ENCODE measurements at places on chromosomes 6 and 20.

DNA sequence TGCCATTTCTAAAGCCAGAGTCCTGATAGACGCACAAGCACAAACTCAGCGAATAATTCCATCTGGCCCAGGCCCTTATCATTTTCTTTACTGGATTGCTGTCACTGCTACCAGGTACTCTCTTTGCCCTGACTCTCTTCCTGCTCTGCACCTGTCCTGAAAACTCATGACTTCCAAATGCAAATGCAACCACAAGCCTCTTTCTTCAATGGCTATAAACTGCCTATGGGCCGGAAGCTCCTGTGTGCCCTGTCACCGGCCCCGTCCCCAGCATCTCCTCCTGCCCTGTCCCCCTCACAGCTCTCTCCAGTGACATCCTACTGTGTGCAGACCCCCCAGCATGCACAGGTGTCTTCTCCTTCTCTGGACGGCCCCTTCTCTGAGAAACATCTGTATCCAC lies 302.6 kb downstream of the GMDS start:
- no peak for DNase-seq

DNA sequence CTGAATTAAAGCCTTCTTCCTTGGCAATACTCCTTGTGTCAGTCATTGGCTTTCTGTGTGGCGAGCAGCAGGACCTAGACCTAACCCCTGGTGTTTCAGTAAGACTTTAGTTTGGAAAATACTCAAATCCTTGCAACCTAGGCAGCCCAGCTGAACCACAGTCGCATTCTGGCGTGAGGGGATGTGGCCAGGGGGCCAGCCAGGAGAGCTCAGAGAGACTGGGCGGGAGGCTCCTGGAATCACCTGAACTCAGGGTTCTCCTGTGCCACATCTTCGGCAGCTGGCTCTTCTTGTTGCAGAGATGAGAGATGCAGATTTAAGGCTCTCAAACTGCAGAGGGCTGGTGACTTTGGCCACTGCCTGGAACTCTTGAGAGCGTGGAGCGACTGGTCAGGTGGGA lies 102.7 kb downstream of the SYNDIG1 start:
- no peak for DNase-seq

DNA sequence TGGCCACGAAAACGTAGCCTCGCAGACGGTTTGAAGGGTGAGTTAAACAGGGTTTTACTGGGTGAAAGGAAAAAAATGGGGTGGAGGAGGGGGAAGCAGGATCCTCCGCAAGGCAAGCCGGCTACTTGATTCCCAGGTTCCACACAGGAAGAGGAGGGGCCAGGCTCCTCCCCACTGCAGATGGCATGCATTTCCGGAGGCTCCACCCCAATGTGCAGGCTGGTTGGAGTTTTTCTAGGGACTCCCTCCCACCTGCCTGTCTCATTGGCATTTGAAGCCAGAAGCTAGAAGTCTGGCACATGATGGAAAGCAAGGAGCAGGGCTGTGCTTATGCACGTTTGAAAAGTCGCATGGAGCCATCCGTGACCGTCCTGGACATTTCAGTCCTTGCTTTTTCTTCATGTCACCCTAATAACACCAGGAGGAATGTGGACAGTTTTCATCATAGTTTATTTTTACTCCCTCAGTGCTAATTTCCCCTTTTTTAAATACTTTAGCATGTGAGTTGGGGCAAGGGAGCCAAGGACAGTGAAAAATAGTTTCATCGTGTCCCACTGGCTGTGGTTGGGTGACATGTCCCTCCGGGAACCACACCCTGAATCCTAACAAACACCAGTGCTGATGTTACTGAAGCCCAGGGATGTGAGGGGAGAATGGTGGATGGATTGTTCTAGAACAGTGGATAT lies 100.1 kb upstream of the INSM1 start:
- no peak for DNase-seq

GRCh38 chr20:2314759-2315439 lies 19.1 kb downstream of the TGM3 start:
- no peak for DNase-seq

DNA sequence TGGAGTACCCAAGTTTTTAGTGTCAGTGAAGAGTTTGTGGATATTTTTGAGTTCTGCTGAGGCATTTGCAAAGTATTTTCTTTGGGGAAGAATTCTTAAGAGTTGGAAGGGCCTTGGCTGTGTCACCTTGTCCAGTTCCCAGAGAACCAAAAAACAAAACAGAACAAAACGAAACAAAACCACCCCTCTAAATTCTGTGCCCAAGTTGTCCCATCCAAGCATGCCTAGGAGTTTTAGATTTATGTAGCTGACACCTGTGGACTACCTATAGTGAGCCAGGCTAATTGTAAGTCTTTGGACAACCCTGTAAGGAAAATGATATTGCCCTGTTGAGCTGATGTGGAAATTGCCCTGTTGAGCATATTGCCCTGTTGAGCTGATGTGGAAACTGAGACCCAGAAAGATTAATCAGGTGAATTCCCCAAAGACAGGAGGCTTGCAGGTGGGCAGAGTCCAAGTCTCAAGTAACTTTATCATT lies 1.0 kb upstream of the ECI2 start:
- DNase-seq = no peak

GRCh38 chr6:154732538-154733182 lies 556 bp upstream of the SCAF8 start:
- no peak for DNase-seq

DNA sequence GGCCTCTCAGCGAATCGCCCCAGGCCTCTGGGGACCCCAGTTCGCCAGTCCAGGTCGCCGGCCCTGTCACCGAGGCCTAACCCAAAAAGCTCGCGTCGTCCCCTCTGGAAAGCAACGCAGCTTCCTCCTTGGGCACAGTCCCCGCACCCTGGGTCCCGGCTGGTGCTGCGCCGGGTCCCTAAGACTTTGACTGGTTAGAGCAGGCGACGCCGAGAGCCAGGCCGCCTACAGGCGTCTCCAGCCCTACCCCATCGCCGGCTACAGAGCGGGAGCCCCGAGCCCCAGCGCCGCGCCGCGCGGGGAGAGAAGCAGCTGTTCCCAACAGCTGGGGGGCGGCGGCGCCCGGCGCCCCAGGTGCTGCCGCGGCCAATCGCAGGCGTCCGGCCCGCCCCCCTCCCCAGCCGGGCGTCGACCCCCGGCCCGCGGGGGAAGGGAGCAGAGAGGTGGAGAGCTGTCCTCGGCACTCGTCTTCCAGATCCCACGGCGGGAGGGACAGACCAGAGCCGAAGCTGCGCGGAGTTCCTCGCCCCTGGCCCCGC lies 540 bp upstream of the RBM24 start:
- DNase-seq = no peak

DNA sequence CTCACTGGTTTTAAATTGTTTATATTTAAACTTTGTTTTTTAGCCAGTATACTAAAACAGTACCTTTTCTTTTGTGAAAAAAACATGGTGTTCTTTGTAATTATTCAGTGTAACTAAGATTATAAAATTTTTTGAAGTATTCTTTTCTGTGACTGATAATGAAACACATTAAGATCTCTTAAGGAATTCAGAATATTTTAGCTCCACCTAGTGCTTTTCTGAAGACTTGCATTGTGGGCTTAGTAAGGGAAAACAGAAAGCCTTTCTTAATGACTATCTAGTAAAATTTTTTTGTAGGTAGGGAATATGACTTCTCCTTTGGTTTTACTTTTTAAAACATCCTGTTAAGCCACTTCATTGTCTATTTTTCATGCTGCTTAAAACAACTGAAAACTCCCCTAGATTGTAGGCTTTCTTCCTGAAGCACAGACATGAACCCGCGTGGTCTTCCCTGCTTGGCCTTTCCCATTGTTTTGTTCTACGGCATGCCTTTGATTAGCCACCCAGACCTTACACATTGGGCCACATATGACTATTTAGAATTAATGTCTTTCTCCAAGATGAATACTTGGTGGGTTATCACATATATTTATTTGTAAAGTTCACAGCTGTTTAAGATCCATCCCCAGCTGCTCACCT lies 72.1 kb downstream of the AFDN start:
- no peak for DNase-seq

GRCh38 chr20:16279320-16279719 lies 293.9 kb downstream of the KIF16B start:
- no peak for DNase-seq

- DNase-seq = no peak
These were observed 1.4 kb upstream of the TRIM39 start for GRCh38 chr6:30325150-30325872.

GRCh38 chr6:15020119-15020770 lies 225.6 kb upstream of the JARID2 start:
- DNase-seq = no peak

DNA sequence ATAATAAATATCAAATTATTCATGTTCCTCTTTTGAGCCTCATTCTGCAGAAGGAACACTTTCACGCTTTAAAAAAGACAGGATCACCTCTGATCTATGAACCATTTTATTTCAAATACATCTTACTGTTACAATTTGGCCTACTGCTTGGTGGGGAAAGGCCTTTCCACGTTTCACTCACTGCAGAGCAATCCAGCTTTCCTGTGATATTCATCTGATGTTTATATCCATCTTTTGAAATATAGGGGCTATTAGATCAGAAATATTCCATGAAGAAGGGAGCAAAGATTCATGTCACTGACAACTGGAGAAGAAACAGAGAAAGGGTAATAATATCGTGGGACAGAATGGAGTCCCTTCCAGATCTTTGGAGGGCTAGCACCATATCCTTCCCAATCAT lies 262.9 kb downstream of the ADGB start:
- no peak for DNase-seq

- DNase-seq = no peak
These were observed 22.1 kb upstream of the CDKN1A start for GRCh38 chr6:36656441-36656840.

DNA sequence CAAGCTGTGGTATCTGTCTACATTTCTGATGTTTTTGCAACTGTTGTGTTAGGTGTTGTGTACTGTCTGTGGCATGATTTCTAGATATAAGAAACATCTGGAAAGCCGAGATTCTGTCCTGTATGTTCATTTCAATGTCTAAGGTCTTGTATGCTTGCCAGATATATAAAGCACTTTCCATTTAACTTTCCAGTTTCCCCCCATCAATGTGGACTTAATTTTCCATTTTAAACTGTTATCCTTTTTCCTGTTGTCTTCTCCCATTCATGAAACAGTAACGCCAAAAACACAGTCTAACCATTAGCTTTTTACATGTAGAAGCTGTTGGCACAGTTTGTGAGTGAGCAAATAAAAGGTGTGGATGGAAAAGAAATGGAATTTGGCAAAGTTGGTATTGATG lies 181.6 kb downstream of the FARS2 start:
- no peak for DNase-seq

- DNase-seq = no peak
These were observed 53.6 kb downstream of the FOXF2 start for GRCh38 chr6:1442929-1443328.

- no peak for DNase-seq
These were observed 267.1 kb upstream of the JAG1 start for GRCh38 chr20:10940941-10941340.

DNA sequence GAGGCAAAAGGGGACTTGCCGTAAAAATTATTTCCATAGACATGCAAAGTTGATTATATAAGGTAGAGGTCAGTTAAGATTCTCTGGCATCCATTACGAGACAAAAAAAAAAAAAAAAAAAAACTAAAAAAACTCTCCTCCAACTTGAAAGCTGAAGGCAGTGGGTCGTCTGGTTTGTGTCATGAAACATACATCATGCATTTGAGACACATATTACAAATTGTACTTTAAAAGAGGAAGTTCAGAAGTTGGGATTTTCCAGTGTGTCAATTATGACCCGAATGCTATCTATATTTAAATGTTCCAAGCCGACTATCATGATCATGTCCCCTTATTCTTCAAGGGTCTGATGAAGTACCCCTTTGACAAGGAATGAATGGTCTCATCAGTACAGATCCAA lies 125.1 kb downstream of the ZNF217 start:
- DNase-seq = no peak

- no peak for DNase-seq
These were observed 30.8 kb upstream of the SMLR1 start for GRCh38 chr6:130796313-130796905.

GRCh38 chr20:53738039-53738944 lies 144.7 kb upstream of the ZNF217 start:
- no peak for DNase-seq

DNA sequence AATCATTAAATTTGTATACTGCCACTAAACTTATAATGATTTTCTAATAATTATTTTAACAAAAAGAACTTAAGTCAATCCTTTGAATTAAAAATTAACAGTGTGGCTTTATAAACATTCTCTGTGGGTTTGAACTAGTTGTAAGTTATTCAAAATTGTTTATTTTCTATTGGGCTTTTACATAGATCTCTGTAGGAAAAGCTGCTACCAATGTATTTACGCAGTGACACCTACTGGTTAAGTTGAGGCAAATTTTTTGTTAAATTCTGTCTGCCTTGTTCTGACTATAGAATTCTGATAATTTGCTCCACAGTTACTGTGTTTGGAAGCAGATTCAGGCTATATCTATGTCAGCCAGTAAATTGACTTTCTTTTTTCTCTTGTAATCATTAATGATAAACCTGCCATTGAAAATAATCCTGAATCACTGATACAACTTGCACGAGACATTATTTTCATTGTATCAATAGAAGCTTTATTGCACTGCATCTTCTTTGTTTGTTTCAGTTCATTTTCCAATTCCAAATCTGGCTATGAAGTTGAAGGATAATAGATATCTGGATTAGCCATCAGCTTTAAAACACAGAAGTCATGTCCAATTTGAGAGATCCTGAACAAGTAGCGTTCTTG lies 66.0 kb upstream of the UTRN start:
- DNase-seq = no peak

DNA sequence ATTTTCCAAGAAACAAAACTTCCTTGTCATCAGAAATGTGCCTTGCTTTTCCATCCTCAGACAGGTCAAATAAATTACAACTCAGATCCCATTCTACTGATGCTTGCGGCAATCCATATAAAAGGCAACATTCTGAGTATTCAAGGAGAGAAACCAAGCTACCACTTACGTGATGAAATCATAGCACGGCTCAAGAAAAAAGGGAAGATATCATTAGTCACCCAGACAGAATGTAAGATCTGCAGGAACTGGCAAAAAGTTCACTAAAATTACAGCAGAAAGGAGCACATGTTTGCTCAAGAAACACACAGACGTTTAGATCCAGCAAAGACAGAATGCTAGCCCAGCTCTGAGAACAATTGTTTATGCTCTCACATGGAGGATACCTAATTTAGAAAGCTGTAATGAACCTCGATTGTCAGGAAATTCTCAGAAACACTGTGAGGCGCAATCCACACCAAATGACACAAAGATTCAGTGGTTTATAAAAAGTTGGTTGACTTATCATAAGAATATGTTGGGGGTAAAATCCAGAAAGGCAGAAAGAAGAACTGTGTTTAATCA lies 304.2 kb downstream of the ADGRG6 start:
- DNase-seq = no peak

DNA sequence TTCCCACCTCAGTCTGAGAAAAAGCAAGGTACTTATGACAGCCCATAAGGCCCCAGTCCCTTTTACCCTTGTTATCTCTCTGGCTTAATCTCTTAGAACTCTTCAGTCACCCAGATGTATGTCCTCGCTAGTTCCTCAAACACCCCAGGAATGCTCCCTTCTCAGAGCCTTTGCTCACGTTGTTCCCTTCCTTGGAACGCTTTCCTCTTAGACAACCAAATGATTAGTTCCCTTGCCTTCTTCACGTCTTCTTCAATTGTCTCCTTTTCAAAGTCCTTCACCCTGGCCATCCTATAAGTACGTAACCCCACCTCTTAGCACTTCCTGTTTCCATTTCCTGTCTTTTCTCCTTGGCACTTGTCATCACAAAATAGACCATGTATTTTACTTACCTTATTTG lies 1.1 kb upstream of the APOBEC2 start:
- no peak for DNase-seq
